Amniotic stem cell (primary cell): ENCODE measurements at places on chromosomes 3 and 15.

DNA sequence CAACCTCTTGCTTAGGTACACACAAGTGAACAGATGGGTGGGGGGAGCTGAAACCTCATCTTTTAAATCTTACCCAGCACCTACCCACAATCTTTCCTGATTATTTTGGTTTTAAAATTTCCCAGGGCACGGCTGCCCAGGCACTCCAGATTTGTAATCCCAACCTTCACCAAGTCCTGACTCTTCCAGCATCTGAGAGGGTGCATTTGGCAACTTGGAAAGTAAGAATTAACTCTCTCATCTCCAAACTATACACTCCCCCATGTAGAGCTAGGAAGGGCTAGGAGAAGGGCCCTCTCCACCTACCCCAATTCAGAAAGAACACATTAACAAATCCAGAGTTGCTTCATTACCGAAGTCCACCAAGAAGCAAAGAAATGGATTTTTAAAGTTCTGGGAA lies 41.7 kb upstream of the PRICKLE2 start:
- DNase-seq, result no peak

GRCh38 chr3:64595253-64595694 lies 92.5 kb downstream of the ADAMTS9 start:
- no peak for DNase-seq

DNA sequence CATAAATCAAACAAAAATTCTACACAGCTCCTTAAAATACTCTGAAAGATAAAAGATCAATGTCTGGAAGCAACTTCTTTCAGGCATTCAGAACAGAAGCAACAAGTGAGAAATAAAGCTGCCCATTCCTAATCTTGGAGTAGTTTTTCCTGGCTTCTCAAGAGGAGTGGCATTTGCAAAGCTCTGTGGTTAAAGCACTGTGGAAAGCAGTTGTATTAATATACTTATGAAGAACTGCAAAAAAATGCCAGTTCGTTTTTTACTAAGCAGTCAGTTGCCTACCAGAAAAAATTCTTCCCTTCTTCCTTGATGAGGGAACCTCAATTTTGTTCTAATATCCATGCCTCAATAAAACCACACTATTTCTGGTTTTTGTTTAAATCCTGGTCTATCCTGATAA lies 197.8 kb downstream of the TNIK start:
- no peak for DNase-seq

DNA sequence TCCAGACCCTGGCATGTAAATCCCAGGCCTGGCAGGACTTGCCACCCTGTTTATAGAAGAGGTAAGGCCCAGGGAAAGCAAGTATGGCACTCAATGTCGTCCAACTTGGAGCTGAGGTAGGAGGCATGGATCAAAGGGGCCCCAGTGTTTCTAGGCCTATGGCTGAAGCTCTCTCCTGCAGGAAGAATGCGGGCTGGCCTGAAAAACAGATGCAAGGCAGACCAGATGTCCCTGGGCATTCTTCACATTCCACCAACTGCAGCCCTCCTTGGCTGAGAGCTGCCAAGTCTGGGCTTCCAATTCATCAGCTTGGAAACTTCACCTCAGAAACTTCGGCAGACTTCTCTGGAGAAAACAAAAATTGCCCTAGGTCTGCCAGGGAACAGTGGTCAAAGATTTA lies 22.2 kb downstream of the MESD start:
- DNase-seq, result no peak
